ENCODE measurements at places on chromosomes 2 and 18.
A peak's percentile ranks its signal among the peaks of the same experiment; 100 is the strongest.

DNA sequence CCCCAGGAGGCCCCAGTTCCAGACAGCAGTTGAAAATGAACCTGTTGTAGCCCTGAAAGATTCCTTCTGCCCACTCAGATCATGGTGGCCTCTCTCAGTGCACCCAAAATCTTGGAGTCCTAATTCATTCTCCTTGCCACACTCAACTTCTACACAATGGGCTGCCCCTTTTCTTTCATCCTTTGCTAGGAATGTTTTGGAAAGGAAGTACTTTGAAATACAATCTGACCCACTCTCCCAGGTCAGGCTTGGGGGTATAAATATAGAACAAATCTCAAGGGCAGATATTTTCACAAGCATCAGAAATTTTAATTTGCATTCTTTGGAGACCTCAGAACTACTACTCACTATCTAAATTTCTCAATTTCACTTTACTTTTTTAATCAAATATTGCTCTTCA lies 103.2 kb upstream of the SH3BP4 start:
- no peak for DNase-seq

DNA sequence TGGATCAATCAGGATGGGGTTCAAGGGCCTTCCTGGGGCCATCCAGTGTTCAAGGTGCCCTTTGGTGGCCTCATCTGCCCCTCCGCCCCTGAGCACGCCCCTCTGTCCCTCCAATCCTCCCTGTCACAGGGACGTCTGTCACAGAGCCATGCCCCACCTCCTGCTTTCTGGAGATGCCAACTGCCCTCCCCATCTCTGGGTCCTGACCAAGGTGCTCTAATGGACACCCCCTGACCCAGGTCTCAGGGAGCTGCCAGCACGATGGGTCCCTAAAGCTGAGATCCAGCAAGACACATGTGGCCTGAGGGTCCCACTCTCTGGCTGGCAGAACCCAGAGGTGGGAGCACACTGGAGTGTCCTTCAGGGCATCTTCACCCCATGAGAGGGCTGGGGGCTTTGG lies 2.1 kb upstream of the TEKT4 start:
- DNase-seq, result no peak

DNA sequence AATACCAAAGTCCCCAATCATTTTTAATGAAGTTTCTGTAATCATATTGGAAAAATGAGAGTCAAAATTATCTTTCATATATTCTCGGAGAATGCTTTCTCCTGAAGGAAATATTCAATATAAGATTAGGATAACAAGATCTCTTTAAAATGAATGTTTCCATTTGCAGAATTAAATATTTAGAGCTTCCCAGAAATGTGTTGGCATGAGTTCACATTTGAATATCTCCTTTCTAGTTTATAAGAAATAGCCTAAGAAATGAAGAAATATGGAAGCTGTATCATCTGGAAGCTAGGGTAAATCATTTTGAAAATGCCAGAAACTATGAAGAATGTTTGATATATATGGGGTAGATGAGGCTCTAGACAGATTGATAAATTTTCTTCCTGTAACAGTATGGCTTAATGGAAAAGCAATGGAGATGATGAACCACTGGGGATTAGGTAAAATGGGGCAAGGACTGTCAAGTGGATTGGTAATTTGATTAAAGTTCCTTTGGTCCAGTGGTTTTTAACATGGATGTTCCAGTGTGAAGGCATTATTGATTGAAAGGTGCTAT lies 184.6 kb upstream of the ZNF804A start:
- DNase-seq, result no peak

- no peak for DNase-seq
These were observed 101.3 kb upstream of the GPR45 start for GRCh38 chr2:105140240-105140568.

GRCh38 chr2:105769504-105769903 lies 24.8 kb downstream of the NCK2 start:
- DNase-seq, result no peak

DNA sequence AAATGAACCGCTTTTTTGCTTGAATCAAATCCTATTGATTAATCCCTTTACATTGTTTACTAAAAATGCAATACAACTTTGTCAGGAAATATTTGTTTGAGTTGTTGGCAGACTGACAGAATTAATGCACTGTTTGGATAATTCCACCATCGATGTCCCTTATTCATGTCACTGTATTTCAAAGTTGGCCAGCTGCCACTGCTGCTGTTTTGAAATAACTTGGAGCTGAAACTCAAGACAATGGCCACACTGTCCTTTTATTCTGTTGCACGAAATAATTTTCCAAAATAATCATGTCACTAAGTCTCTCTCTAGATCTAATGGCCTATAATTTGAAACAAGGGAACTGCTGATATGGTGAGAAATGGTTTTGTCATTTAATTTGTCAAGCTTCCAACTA lies 55.2 kb upstream of the PAX3 start:
- DNase-seq, result no peak

GRCh38 chr2:162821176-162821575 lies 17.4 kb downstream of the KCNH7 start:
- no peak for DNase-seq

DNA sequence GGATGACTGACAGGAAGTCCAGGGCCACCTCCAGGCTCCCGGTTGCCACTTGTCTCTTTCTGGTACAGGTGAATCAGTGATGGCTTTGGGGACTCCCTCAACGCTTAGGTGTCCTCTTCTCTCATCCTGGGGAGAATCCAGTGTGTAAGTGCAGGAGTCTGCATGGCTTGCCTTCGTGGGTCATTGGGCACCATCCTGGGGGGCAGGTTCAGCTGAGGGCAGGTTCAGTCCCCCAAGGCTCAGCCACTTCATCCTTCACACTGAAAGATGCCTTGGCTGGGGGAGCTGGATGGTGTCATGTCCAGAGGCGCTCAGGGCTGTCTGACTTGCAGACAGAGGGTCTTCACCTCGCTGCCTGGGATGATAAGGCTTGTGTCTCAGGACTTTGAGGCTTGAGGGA lies 29.2 kb downstream of the SH3RF3 start:
- no peak for DNase-seq

DNA sequence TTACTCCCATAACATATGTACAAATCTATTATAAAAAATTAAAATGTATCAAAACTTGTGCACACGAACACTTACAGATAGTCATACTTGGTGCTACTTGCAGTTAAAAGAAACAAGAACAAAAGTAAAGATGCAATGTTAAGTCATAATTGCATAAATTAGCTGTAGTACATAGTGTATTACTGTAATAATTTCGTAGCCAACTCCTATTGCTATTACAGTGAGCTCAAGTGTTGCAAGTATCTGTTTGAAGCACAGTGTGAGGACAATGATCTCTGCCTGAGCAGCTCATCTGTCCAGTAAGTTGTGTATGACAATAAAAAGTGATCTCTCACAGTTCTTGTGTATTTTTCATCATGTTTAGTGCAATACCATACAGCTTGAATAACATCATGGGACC lies 7.5 kb upstream of the SERPINB13 start:
- DNase-seq, result no peak

DNA sequence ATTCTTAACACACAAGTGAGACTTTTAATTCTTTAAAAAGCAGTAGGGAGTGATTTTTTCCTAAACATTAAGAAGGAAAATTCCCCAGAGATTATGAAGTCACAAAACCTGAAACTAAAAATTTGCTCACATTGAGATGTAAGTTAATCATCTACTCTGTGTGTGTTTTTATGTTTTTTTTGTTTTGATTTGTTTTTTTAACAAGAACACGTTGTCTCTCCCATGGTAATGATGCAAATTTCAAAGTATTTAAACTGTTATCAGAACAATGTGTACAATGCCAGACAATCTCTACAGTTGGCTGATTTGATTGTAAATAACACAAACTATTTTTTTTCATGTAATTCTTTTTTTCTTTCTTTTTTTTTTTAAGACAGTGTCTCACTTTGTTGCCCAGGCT lies 71.5 kb downstream of the COLEC12 start:
- DNase-seq, result no peak

GRCh38 chr2:71743995-71744675 lies 290.8 kb downstream of the DYSF start:
- DNase-seq, result no peak

- DNase-seq, result no peak
These were observed 47.7 kb upstream of the MEIS1 start for GRCh38 chr2:66387016-66387753.

DNA sequence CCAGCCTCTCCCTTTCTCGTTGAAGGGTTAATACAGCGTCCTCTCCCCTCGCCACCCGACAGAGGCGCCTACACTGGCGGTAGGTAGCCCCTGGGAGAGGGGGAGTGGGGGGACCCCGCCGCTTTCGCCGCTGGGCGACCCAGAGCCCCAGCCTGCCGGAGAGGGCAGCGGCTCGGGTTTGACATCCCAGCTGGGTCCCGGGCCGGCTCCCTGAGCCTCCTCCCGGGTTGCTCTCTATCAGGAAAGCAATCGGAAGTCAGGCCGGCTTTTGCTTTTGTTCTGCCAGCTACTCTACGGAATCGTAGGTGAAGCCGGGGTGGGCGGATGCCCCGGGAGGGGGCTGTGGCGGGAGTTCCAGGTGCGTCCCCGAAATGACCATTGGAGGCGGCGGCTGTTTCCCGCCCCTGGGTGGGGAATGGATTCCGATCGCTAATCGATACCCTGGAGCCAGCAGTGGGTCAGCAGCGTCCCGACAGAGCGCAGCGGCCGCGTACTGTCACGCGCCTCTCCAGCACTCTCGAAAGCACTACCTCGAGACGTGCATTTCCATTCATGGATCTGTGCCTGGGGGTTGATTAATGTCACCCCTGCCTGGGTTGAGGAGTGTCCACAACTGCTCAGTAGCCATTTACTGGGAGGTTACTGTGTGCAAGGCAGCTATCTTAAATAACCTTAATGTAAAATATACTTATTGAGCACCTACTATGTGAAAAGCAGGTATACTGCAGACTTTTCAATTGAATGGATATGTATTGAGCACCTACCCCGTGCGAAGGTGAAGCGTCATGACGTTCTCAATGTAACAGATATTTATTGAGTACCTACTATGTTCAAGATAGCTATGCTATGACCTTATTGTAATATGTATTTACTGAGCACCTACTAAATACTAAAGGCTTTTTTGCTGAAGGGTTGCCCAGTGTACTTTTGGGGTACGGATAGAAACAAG lies 1.1 kb downstream of the MAPK4 start:
- DNase-seq, result peak; percentile 21

DNA sequence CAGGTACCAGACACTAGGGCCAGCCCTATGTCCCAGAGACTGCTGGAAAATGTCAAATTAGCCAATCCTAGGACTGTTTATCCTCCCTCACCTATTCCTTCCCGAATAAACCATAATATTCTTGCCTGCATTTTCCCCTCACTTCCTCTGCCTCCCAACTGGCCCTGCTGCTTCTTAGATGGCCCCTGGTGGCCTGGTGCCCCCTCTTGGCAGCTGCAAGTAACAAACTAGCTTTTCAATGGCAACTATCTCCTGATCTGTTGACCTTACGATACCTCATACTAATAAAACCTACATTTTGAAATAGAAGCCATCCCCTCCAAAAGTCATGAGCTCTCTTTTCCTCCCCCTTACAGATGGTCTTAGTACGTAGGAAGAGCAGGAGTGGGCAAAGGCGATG lies 132.0 kb downstream of the ALPK2 start:
- no peak for DNase-seq

- no peak for DNase-seq
These were observed 37.0 kb upstream of the ATP5MC3 start for GRCh38 chr2:175218551-175218950.

Data from activated naive CD4-positive, alpha-beta T cell treated with anti-CD3 and anti-CD28 coated beads, Interleukin-2, amount 10 ng/mL, durations not matched to agents 7 days and 5 days (primary cell).